ENCODE measurements at places on chromosomes 11 and 22. TPM values are rescaled to one million over a fixed set of nuclear protein-coding genes. Genes with fewer than 3 reads are reported as not detected.

The GLYAT gene
- not detected for total RNA-seq

The SYT9 gene
- not detected for total RNA-seq

The KCNJ1 gene
- not detected for total RNA-seq

The CFAP300 gene
- total RNA-seq = not detected

The RAPSN gene
- total RNA-seq = 1.5 TPM

The PICK1 gene
- 24.1 TPM for total RNA-seq

The SCGB1D2 gene
- not detected for total RNA-seq

The SHISA8 gene
- total RNA-seq = 0.44 TPM

The ACTN3 gene
- total RNA-seq = not detected

The SLC25A45 gene
- 23.4 TPM for total RNA-seq

The BIK gene
- total RNA-seq = 2.6 TPM

The UPK3A gene
- not detected for total RNA-seq

The OR8G5 gene
- total RNA-seq = not detected

The ZC3H7B gene
- total RNA-seq = 48.1 TPM

The TNNT3 gene
- total RNA-seq = 28.0 TPM

The BRSK2 gene
- 1.3 TPM for total RNA-seq

The HSCB gene
- total RNA-seq = 11.7 TPM

Measured in naive thymus-derived CD8-positive, alpha-beta T cell (primary cell).